ENCODE measurements at places on chromosomes 7 and 10. TPM values are rescaled to one million over a fixed set of nuclear protein-coding genes. Genes with fewer than 3 reads are reported as not detected.

The UPF2 gene
- 40.9 TPM for total RNA-seq

The ADAM8 gene
- total RNA-seq = 3.3 TPM

The SPAM1 gene
- not detected for total RNA-seq

The NUDT13 gene
- total RNA-seq = 4.6 TPM

The CPXM2 gene
- total RNA-seq = 80.9 TPM

The PTF1A gene
- total RNA-seq = not detected

The SPDYE9 gene
- not detected for total RNA-seq

The SUN3 gene
- not detected for total RNA-seq

The SUGCT gene
- total RNA-seq = 1.2 TPM

The METTL27 gene
- total RNA-seq = 4.4 TPM

The GJD4 gene
- total RNA-seq = not detected

The SCRN1 gene
- total RNA-seq = 121 TPM

The GRK5 gene
- 71.6 TPM for total RNA-seq

The MBL2 gene
- total RNA-seq = not detected

The CYP3A4 gene
- total RNA-seq = not detected

The MUC12 gene
- total RNA-seq = 15.1 TPM

The NCOA4 gene
- total RNA-seq = 152 TPM

The MOGAT3 gene
- not detected for total RNA-seq

The CDHR3 gene
- total RNA-seq = 27.6 TPM

The FRMD4A gene
- total RNA-seq = 18.1 TPM

The EXOC4 gene
- total RNA-seq = 51.2 TPM

The MYO1G gene
- 1.5 TPM for total RNA-seq

The ZPBP gene
- not detected for total RNA-seq

The SPAG6 gene
- not detected for total RNA-seq

The CLEC5A gene
- total RNA-seq = 0.12 TPM

The PRR15 gene
- total RNA-seq = not detected

The WNT16 gene
- total RNA-seq = 0.17 TPM

The AKR1C4 gene
- not detected for total RNA-seq

The GNAI1 gene
- 113 TPM for total RNA-seq

The SLC26A5 gene
- not detected for total RNA-seq

The HOXA7 gene
- 1.6 TPM for total RNA-seq

The NKX2-3 gene
- not detected for total RNA-seq

The ASB10 gene
- total RNA-seq = not detected

The HPSE2 gene
- total RNA-seq = 72.5 TPM

The GPER1 gene
- total RNA-seq = 20.2 TPM

The ASIC3 gene
- total RNA-seq = 3.1 TPM

Measured in gastroesophageal sphincter (tissue), 4 donors.